ENCODE measurements at places on chromosomes 1 and 21. TPM values are rescaled to one million over a fixed set of nuclear protein-coding genes. Genes with fewer than 3 reads are reported as not detected.

GRCh38 chr21:42040411-42041180 lies 30.4 kb upstream of the ZBTB21 start:
- H3K27ac ChIP-seq, result no peak overlapping the region
- DNase-seq, result no peak
- no peaks in the 10 kb centered on the region for H3K36me3 ChIP-seq
- H3K27me3 ChIP-seq, result no peaks in the 10 kb centered on the region
- no peaks in the 10 kb centered on the region for H3K4me1 ChIP-seq
- H3K4me3 ChIP-seq, result no peak overlapping the region

DNA sequence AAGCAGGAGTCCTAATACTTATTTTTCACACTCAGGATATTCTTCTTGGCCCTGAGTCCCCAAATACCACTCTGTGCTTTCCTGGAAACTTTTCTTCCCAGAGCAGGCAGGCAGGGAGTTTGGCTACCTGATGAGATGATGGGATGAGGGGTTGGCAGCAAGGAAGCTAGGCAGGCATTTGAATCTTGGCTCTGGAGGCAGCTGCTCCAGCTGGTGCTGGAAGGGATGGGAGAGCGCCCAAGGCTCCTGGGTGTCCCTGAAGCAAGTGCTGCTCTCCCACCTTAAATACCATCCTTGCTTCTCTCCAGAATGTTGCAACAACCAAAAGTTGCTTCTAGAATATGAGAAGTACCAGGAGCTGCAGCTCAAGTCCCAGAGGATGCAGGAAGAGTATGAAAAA lies 48.0 kb upstream of the TMEM125 start:
- H3K36me3 ChIP-seq, result no peaks in the 10 kb centered on the region
- H3K27me3 ChIP-seq, result no peaks in the 10 kb centered on the region

DNA sequence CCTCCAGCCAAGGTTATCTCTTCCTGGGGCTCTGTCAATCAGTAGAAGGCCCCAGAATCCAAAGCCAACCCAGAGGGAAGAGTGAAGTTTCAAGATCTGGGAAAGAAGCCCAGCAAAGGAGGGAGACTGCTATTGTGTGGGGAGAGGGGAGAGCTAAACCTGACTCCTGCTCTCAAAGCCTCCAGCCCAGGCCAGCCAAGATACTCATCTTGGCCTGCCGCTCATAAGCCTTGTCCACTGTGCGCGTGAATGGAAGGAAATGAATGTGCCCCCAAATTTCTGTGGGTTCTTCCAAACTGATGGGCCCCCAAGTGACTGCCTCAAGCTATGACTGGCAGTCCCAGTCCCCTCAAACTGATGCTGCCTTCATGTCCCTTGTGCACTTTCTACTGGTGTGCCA lies 2.0 kb downstream of the PLXNA2 start:
- no peak for DNase-seq
- no peaks in the 10 kb centered on the region for H3K36me3 ChIP-seq
- no peak overlapping the region for H3K27ac ChIP-seq
- no peak overlapping the region for H3K4me3 ChIP-seq

- H3K27me3 ChIP-seq, result no peaks in the 10 kb centered on the region
- no peak overlapping the region for H3K4me3 ChIP-seq
- H3K36me3 ChIP-seq, result no peaks in the 10 kb centered on the region
- no peak for DNase-seq
These were observed 17.8 kb upstream of the LAMC2 start for GRCh38 chr1:183168308-183168707.

GRCh38 chr1:32989160-32990050 lies 24.8 kb upstream of the RNF19B start:
- no peaks in the 10 kb centered on the region for H3K27me3 ChIP-seq
- no peaks in the 10 kb centered on the region for H3K36me3 ChIP-seq
- no peak overlapping the region for H3K4me3 ChIP-seq
- peaks cover 13% of the 10 kb centered on the region for H3K4me1 ChIP-seq
- DNase-seq, result no peak
- no peak overlapping the region for H3K27ac ChIP-seq

DNA sequence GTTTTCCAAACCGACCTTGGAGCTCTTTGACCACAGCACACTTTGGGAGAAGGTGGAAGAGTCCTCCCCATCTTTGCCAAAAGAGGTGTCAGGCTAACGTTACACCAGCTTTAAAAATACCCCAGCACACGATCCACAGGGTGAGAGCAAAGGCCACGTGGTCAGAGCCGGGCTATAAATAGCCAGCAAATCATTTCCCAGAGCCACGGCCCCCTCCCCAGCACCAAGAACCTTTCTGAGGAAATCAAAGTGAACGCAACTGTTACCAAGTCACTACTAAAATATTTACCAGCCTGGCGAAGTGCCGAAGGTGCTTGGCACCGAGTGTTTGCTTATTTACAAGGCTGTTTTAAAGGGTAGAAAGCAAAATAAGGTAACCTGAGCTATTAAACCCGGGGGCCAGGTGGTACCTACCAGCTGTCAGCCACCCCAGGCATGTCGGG lies 72.4 kb downstream of the CASZ1 start:
- peaks cover 9% of the 10 kb centered on the region for H3K4me1 ChIP-seq
- H3K27ac ChIP-seq, result no peak overlapping the region
- H3K4me3 ChIP-seq, result no peak overlapping the region
- DNase-seq, result no peak

GRCh38 chr1:244371242-244372141 lies 80.2 kb downstream of the ADSS2 start:
- H3K36me3 ChIP-seq, result no peaks in the 10 kb centered on the region
- H3K27me3 ChIP-seq, result no peaks in the 10 kb centered on the region
- H3K4me1 ChIP-seq, result peaks cover 11% of the 10 kb centered on the region
- H3K4me3 ChIP-seq, result no peak overlapping the region

- peaks cover 5% of the 10 kb centered on the region for H3K4me1 ChIP-seq
- DNase-seq, result peak; percentile 38
- no peak overlapping the region for H3K4me3 ChIP-seq
- no peak overlapping the region for H3K27ac ChIP-seq
- no peaks in the 10 kb centered on the region for H3K36me3 ChIP-seq
These were observed 32.2 kb downstream of the BATF3 start for GRCh38 chr1:212667223-212668139.

- no peak overlapping the region for H3K4me3 ChIP-seq
- peak; percentile 77 for DNase-seq
- no peak overlapping the region for H3K27ac ChIP-seq
- H3K27me3 ChIP-seq, result no peaks in the 10 kb centered on the region
- H3K36me3 ChIP-seq, result no peaks in the 10 kb centered on the region
These were observed 38.6 kb upstream of the COX20 start for GRCh38 chr1:244796719-244797406.

GRCh38 chr1:210800756-210801155 lies 333.2 kb downstream of the KCNH1 start:
- no peaks in the 10 kb centered on the region for H3K36me3 ChIP-seq
- no peaks in the 10 kb centered on the region for H3K27me3 ChIP-seq
- H3K27ac ChIP-seq, result no peak overlapping the region
- no peaks in the 10 kb centered on the region for H3K4me1 ChIP-seq
- DNase-seq, result no peak

DNA sequence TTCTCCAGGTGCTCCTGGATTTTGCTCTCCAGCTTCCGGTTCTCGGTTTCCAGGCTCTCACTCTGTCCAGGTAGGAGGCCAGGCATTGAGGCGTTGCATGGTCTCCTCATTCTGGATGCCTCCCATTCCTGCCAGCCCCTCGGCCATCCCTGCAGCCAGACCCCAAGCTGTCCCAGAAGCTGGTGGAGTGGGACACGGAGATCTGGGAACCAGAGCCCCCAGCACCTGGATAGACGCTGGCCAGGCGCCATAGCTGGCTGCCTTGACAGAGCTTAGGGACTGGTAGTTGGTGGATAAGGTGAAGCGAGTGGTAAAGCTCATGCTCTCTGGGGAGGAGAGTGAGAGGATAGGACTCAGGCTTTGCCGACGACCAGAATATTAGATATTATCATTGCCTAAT lies 29.6 kb downstream of the RAP1A start:
- H3K4me1 ChIP-seq, result no peaks in the 10 kb centered on the region
- DNase-seq, result no peak
- no peaks in the 10 kb centered on the region for H3K36me3 ChIP-seq

DNA sequence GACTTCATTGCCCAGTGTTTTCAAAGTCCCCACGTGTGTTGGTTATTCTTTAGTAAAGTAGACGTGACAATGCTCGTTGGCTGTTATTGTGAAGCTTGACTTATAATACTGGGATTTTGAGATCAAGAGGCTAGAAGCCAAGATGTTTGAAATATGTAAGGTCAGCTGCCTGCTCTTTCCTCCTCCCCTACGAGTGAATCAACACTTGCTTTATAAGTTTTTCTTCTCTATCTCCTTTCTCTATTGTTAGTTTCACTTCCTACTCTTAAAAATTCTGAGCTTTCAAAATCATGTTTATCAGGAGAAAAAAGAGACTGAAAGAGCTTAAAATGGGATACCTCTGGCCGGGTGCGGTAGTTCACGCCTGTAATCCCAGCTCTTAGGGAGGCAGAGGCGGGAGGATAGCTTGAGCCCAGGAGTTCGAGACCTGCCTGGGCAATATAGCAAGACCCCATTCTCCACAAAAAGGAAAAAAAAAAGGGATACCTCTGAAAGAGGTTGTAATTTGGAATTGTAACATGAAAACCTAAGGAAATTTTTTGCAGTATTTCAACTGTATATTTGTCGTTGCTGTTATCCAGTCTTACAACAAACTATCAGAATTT lies 72.0 kb downstream of the EPB41 start:
- no peak for DNase-seq
- H3K27me3 ChIP-seq, result no peaks in the 10 kb centered on the region
- H3K4me1 ChIP-seq, result peaks cover 7% of the 10 kb centered on the region
- no peaks in the 10 kb centered on the region for H3K36me3 ChIP-seq
- H3K4me3 ChIP-seq, result no peak overlapping the region

GRCh38 chr1:150730130-150730721 lies 9.5 kb upstream of the HORMAD1 start:
- DNase-seq, result no peak
- no peak overlapping the region for H3K27ac ChIP-seq
- H3K4me1 ChIP-seq, result no peaks in the 10 kb centered on the region

GRCh38 chr1:1597275-1597930 lies 2.5 kb downstream of the FNDC10 start:
- peaks cover 21% of the 10 kb centered on the region for H3K4me1 ChIP-seq
- H3K36me3 ChIP-seq, result no peaks in the 10 kb centered on the region
- peak; percentile 25 for DNase-seq
- H3K27me3 ChIP-seq, result peaks cover 36% of the 10 kb centered on the region
- no peak overlapping the region for H3K27ac ChIP-seq

- no peak overlapping the region for H3K27ac ChIP-seq
- H3K4me1 ChIP-seq, result no peaks in the 10 kb centered on the region
- no peaks in the 10 kb centered on the region for H3K36me3 ChIP-seq
- no peak for DNase-seq
- H3K27me3 ChIP-seq, result no peaks in the 10 kb centered on the region
These were observed 424.8 kb upstream of the ADGRL4 start for GRCh38 chr1:79431340-79431739.

GRCh38 chr21:18041012-18041411 lies 203.6 kb upstream of the CHODL start:
- no peaks in the 10 kb centered on the region for H3K27me3 ChIP-seq
- H3K4me1 ChIP-seq, result no peaks in the 10 kb centered on the region
- no peaks in the 10 kb centered on the region for H3K36me3 ChIP-seq
- no peak overlapping the region for H3K27ac ChIP-seq
- H3K4me3 ChIP-seq, result no peak overlapping the region

DNA sequence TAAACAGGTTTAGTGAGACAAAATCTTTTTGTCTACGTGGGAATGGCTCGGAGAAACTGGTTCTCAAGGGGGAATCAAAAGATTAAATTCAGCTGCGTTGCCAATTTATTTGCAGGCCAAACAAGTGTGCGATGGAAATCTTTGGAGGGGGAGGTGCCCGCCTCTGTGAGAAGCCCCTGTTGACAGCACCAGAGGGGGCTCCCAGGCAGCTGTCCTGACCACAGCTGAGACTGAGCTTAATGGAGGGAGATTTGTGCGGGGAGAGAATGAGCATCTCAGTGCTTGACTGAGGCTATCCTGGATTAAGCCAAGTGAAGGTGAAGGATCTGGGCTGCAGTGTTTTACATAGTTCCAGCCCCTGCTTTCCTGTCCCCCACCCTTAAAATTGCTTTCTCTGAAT lies 169.7 kb downstream of the ATG4C start:
- H3K4me3 ChIP-seq, result peak overlapping the region; percentile 3
- H3K27me3 ChIP-seq, result no peaks in the 10 kb centered on the region
- H3K4me1 ChIP-seq, result peaks cover 4% of the 10 kb centered on the region
- H3K36me3 ChIP-seq, result no peaks in the 10 kb centered on the region
- no peak overlapping the region for H3K27ac ChIP-seq

GRCh38 chr1:204842892-204843291 lies 27.8 kb upstream of the NFASC start:
- no peaks in the 10 kb centered on the region for H3K36me3 ChIP-seq
- H3K27ac ChIP-seq, result no peak overlapping the region
- DNase-seq, result no peak
- H3K4me3 ChIP-seq, result no peak overlapping the region
- no peaks in the 10 kb centered on the region for H3K27me3 ChIP-seq

DNA sequence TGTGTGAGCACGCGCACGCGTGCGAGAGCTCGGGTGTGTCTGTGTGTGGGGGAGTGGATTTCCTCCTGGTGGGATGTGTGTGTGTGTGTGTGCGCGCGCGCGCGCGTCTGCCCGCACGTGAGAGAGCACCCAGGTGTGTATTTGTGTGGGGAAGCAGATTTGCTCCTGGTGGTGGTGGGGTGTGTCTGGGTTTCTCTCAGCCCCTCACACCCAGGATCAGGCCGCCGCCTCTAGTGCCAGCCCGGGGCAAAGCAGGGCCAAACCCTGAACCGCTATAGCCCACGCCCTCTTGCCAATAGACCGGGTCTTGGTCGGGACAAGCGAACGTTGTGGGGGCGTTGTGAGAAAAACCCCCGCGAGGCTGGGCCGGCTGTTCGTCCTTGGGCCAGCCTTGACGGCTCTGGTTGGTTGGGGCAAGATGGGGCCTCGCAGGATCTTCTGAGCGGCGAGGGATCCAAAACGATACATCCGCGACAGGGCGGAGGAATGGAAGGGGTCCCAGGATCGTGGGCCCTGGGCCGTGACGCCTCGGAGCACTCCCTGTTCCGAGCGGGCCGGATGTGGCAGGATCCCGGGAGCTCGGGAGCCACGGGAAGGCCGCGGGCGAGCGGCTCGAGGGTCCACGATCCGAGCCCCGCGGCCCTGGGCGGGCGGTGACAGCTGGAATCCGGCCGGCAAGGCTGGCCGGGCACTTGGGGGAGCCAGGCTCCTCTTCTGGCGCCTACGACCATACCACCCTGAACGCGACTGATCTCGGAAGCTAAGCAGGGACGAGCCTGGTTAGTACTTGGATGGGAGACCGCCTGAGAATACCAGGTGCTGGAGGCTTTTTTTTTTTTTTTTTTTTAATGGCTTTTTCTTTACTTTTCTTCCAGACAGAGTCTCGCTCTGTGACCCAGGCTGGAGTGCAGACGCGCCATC lies 68.2 kb downstream of the RNF187 start:
- DNase-seq, result no peak
- no peak overlapping the region for H3K27ac ChIP-seq
- H3K4me3 ChIP-seq, result no peak overlapping the region
- no peaks in the 10 kb centered on the region for H3K4me1 ChIP-seq
- peaks cover 12% of the 10 kb centered on the region for H3K27me3 ChIP-seq

The C4BPB gene
- total RNA-seq, result not detected

The ERG gene
- total RNA-seq, result 3.0 TPM

The SH2D1B gene
- total RNA-seq, result not detected

The OR2L13 gene
- total RNA-seq, result not detected

The CD1B gene
- not detected for total RNA-seq

The SLC5A9 gene
- total RNA-seq, result not detected

The CLIC6 gene
- total RNA-seq, result 1.3 TPM

The SRP9 gene
- 446 TPM for total RNA-seq

The RNU11 gene
- not detected for total RNA-seq

The TMCC2 gene
- total RNA-seq, result 6.7 TPM

The SAMD13 gene
- total RNA-seq, result 1.8 TPM

The SLC9C2 gene
- total RNA-seq, result not detected

The PRKAA2 gene
- 6.4 TPM for total RNA-seq

The SLC6A9 gene
- total RNA-seq, result 24.2 TPM

All from H1 (cell line).